ENCODE measurements at places on chromosomes 3 and 15.

DNA sequence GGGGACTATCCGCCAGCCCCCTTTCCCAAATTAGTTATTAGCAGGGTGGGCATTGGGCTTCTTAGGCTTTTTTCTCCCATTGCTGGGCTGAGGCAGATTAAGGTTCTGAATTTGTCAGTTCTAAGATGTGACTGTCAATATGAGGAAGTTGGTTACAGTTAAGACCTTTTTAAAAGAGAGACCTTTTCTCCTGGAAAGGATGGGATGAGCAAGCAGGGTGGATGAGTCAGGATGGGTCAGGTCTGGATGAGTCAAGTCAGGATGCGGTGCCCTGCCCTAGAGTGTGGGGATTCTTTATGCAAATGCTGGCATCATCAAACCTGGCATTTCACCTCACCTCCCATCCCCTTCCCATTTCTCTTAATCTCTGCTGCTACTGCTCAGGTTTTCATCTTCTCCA is 1.9 kb downstream of the AEN start:
- peak; percentile 66 for DNase-seq

- no peak for DNase-seq
These were observed 496.3 kb downstream of the ROBO2 start for GRCh38 chr3:77536038-77536775.

GRCh38 chr3:26559227-26559626 is 63.3 kb upstream of the LRRC3B start:
- DNase-seq: peak; percentile 6

DNA sequence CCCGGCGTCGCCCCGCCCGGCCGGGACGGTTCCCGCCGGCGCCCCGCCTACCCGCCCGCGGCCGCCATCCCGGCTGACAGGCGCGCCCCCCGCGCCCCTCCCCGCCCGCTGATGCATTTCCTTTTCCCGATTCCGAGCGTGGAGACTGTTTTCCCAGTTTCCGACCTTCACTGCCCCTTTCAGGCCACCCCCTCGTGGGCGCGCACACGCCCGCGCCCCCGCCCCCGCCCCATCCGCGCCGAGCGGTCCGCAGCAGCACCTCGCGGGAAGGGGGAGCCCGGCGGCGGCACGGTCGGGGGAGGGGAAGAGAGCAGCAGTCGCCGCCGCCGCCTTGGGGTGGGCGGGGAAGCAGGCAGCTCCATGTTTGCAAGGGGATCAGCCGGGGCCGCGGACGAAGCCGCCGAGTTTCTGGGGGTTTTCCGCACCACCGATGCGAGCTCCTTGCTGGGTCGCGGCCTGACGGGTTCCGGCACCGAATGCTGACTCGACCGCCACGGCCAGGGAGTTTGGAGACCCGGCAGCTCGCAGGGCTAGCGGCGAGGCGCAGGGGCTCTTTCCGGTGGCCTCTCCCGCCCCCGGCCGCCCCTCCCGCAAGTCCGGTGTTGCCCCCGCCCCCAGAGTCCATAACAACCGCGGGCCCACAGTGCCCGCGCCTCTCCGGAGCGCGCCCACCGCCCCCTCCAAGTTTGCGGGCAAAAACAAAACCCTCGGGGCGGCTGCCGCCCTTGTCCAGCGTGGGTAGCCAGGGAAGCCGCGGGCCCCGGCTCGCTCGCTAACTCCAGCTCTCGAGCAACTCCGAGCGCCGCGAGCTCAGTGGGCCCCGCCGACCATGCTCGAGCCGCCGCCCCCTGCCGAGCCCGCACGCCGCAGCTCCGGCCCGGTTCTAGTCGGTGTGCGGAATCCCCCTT is 3.2 kb upstream of the SIN3A start:
- no peak for DNase-seq

- DNase-seq: no peak
These were observed 23.5 kb downstream of the PTH1R start for GRCh38 chr3:46901061-46901460.

DNA sequence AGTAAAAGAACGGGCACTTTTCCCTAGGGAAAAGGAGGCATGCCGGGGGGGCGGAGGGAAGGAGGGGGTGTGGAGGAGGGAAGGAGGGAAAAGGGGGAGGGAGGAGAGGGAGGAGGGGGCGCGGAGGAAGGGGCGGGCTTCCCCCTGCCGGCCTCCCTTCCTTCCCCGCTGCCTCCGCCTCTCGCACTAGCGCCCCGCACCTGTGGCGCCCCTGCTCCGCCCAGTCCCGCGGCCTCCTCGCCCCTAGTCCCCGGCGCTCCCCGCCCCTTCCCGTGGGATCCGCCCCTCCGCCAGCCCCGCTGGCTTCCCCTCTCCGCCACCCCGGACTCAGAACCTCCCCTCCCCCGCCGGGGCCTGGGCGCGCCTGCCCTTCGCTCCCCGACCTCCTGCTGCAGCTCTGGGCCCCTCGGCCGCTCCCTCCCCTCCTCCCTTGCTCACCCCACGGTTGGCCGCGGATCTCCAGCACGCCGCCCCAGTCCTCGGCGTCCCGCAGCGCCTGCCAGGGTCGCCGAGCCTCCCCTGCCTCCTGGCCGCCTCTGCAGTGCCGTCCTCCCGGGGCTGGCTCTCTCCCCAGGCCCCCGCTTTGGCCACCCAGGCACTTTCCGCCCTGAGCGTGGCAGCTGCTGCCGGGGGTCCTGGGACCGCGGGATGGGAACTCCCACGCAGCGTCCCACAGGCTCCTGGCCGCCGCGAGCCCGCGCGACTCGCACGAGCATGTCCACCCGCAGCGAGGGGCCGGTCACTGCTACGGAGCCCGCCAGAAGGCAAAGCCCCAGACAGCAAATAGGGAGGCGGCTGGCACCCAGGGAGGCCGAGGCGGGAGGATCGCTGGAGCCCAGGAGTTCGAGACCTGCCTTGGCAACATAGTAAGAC is 147.4 kb downstream of the TJP1 start:
- DNase-seq: peak; percentile 50

DNA sequence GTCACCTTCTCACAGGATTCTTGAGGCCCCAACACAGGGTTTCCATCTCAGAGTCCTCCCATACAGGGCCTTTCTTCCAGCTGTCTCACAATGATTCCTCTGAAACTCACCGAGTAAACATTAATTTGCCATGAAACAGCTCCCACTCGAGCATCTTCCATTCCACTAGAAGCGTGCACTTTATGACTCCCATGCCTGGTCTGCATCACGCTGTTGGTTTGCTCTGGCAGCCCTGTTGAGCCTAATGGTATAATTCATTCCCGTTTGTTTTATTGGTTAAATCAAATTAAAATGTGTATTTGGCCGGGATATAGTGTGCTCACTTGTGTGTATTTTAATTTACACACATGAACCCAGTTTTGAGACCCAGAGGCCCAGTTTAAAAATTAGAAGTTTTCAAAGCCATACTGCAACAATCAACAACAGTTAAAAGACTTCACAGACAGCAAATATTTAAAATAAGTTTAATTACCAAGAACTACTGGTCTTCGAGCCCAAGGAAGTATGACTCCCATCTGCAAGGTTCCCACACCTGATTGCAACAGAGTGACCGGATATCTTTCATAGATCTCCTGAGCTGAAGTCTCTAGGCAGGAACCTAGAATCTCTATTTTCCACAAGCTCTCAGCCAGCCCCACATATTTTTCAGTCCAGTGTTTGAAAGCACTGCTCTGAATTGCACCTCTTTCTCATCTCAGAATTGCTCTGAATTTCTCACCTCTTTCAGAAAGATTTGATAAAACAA is 42.3 kb upstream of the GYG1 start:
- no peak for DNase-seq

GRCh38 chr15:63998489-63998888 is 47.8 kb downstream of the DAPK2 start:
- DNase-seq: no peak

DNA sequence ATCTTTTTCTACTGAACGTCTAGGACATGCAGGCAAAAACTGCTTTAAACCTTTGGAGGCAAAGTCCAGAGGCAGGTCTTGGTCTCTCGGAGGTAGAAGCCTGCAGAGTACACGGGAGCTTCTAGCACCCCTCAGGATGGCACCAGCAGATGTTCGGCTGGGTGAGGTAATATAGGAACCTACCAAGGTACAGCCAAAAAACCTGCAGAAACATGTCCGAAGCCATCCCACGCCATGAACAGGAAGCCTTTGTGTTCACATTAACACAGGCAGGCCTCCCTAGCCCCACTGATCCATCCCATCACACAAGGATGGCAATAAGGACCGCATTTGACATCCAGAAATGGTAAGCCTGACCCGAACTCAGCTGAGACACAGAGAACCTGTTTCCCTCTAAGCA is 157.9 kb upstream of the HES1 start:
- no peak for DNase-seq

- no peak for DNase-seq
These were observed 401.0 kb upstream of the TBL1XR1 start for GRCh38 chr3:177598097-177598833.

DNA sequence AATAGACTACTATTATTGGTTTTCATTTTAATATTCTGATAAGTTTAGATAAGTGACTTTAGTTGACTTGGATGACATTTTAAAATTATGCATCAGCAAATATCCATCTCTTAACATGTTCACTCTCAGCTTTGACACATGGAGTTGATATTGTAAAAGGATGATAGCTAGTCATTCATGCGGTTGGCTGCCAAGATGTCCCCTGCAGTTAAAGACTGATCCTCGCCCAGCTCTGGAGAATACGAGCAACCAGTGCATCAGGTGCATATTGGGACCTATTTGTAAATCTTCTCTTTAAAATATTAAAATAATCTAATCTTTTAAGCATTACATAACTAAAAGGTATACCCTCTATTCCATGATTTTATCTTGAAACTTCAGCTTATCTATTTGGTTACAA is 41.9 kb downstream of the EPHB1 start:
- no peak for DNase-seq

- DNase-seq: no peak
These were observed 66.7 kb downstream of the BBX start for GRCh38 chr3:107589454-107589853.

DNA sequence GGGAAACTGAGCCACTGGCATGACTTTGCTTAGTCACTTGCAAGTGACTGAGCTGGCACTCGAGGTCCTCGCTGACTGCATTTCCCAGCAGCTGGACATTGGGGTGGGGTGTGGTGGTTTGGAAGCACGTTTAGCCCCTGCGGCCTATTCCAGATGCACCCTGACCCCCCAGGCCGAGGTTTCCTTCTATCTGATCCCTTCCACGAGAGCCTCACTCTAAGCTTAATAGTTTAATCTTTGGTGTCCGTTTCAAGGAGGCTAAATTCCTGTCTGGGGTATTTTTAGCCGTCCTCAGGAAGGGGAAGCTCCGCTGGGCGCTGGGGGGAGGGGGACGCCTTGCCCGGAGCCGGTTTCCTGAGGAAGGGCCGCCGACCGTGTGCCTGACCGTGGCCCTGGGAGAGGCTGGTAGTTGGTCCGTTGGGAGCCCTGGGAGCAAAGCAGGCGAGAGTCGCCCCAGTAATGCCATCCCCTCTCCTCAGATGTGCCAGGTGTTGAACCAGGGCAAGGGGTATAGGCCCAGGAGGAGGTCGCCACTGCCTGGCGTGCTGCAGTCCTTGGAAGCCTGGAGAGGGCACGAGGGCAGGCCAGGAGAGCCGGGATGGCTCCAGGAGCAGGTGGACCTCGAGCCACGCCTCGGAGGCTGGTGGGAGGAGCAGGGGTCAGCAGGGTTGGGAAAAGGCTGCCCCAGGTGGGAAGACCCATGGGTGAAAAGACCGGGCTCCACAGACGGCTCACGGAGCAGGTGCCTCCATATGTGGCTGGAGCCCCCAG is 37.2 kb downstream of the IDH2 start:
- DNase-seq: no peak

DNA sequence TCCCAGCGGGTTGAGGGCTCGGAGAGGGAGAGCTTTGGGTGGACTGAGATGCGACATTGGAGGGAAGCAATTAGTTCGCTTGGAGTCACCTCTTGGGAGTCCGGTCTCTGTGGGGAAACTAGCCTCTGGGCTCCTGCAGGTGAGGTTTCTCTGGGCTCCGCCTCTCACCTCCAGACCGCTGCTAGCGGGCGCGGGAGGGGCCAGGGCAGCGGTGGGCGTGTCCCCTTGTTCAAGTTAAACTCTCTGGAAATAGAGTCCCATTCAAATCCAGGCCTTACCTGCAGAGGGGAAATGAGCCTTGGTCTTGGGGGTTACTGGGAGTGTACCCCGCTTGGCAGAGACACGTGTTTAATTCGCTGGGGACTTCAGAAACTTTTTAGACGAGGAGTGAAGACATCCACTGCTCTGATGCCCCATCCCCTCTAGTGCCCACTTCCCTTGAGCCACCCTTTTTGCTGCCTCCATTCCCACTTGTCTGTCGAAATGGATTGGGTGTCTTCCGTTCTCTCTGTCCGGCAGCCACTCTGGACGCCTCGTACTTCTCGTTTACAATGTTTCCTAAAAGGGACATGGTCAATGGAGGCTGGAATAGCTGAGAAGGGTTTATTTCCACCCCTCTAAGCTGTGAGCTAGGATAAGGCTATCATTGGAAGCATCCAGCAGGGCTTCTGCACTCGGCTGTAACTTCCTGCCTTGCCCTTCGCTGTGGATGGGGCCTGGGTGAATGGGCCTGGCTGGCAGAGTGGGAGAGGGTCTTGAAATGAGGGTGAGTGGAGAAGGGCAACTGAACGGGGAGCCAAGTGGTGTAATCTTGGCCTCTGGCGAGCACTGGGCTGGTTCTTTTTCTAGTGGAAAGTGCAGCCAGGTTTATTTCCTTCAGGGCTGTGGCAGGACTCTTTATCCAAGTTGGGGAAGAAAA is 1.1 kb downstream of the MITF start:
- DNase-seq: no peak

- DNase-seq: peak; percentile 73
These were observed 158.6 kb upstream of the NR2E3 start for GRCh38 chr15:71651750-71652186.

GRCh38 chr3:192212335-192212734 is 515.0 kb downstream of the FGF12 start:
- DNase-seq: no peak

GRCh38 chr3:143514109-143514508 is 334.2 kb downstream of the SLC9A9 start:
- no peak for DNase-seq

GRCh38 chr15:46917721-46918252 is 799.5 kb upstream of the SEMA6D start:
- DNase-seq: no peak

DNA sequence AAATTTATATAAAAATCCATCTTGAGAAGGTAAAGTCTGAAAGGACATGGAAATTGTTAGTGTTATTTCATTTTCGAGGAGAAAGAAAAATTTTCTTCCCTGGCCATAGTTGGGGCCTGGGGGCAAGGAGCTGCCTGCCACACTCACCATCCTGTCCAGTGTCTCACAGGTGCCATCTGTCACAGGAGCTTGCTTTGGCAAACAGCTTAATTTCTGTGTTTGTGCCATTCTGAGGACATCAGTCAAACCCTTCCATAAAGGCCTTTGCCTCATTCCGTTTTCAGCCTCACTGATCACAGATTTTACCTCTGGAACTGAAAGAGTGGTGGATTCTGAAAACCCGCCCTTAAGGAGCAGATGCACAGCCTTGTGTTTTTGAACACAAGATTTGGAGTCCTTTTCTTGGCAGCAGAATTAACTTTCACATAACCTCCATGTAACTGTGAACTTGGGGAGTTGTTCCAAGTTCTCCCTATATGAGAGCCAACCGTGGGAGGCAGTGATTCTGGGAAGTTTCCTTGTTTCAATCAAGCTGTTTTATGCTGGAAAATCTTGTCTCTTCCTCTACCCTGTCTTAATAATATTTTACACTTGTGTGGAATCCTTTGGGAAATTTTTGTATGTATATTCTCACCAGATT is 254.7 kb downstream of the CACNA2D3 start:
- no peak for DNase-seq

GRCh38 chr15:93748710-93749109 is 482.7 kb upstream of the MCTP2 start:
- no peak for DNase-seq

GRCh38 chr3:55974421-55975165 is 487.5 kb upstream of the WNT5A start:
- no peak for DNase-seq

Measured in fibroblast of skin of scalp (primary cell).